ENCODE measurements at places on chromosomes 2 and 18.

DNA sequence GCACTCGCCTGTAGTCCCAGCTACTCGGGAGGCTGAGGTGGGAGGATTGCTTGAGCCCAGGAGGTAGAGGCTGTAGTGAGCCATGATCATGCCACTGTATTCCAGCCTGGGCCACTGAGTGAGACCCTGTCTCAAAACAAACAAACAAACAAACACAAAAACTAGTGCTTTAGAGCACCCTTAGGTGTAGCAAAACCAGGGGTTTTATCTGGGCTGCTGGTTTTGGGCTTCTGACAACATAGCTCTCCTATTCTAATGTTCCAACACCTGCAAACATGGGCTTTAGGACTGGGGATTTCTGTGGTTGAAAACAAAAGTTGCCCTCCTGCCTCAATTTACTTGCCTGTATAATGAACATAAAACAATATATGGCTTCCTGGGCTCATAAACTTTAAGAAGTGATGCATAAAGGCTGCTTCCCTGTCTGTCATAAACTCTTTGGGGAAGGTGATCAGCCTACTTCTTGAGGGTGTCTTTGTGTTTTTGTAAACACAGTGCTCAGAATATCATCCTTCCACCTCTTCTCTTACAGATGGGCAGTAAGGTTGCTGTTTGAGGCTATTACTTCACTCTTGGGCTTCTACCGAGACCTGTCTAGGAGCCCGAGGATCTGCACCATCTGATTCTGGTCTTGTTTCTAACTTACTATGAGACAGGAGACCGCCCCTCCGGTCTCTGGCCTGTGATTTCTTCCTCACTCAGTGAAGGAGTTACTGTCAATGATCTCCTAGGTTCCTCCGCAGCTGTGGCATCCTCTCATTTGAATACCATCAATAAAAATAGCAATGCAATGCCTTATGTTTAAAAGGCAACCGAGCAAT is 246.5 kb downstream of the MYCN start:
- DNase-seq: no peak

DNA sequence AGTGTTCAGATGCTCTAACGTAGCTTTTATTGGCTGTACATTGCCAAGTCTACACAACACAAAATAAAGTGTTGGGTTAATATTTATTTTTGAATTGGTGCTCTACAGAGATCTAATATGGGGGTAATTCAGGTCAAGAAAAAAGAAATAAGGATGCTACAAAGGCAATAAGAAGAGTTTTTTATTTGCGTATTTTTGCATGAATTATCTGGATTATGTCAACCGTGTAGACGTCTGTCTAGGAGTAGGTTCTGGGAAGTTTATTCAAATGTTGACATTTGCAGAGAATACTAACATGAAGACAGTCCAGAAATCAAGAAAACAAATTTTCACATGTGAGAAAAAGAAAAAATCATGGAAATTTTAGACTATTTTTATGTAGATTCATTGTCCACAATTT is 876.7 kb upstream of the POU3F3 start:
- DNase-seq: no peak

DNA sequence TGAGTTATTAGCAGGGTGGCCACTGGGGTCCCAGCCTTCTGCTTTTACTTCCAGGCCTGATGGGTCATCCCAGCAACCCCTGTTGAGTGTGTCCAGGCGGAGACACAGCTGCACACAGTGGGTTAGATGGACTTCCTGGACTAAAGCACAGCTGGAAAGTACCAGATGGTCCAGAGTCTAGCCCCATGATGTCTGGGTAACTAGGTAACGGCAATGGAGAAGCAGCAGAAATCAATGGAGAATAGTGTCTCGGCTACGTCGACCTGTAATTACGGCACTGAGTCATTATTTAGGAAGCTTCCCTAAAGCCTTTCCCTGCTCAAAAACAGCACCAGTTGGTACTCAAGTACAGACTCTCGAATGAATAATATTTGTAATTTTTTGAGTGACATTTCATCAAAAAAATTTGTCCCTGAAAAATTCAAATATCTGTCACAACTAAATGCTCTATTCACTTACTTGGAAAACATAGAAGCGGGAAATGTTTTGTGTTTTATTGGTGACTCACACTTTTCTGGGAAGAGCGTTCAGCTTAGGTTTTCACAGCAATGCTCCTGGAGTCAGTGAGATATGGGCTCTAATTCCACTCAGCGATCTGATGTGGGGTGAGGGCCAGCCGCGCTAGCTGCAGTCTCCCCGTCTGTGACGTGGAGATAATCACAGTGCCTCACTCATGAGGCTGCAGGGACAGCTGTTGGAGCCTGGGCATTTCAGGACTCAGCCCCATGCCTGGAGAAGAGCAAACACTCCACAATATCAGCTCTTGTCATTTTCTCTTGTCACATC is 16.2 kb upstream of the ARL4C start:
- DNase-seq: no peak

GRCh38 chr2:32064021-32064601 is 755 bp downstream of the SPAST start:
- no peak for DNase-seq

- no peak for DNase-seq
Measured at GRCh38 chr18:57131101-57131500, 15.8 kb upstream of the BOD1L2 start.

DNA sequence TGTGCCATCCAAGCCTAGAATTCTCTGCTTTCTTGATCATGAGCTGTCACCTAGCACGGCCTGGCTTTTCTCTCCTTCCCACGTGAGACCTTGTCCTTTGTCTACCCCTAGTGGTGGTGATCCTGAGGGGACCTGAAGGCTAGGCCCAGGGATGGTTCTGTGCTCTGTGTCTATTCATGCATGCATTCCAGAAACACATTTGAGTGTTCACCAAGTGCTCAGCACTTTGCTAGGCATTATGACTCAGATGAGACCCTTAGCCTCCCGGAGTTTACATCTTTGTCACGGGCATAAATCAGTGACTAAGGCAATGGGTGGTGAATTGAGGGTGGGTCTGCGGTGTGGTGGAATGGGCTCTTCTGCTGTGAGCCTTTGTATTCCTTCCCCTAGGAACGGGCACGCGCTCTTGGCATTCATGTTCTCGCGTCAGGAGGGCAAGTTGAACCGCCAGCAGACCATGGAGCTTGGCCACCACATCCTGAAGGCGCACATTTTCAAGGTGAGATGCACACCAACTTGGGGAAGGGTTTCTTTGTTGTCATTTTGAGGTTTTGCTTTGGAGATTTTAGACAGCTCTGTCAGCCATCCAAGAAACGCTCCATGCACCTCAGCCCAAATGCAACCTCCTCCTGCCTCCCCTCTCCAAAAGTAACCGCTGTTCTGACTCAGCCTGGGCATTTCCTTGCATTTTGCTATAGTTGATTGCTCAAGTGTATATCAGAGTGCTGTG is 100.9 kb downstream of the WDSUB1 start:
- DNase-seq: peak; percentile 4

GRCh38 chr2:196239622-196240587 is 68.5 kb upstream of the STK17B start:
- no peak for DNase-seq

DNA sequence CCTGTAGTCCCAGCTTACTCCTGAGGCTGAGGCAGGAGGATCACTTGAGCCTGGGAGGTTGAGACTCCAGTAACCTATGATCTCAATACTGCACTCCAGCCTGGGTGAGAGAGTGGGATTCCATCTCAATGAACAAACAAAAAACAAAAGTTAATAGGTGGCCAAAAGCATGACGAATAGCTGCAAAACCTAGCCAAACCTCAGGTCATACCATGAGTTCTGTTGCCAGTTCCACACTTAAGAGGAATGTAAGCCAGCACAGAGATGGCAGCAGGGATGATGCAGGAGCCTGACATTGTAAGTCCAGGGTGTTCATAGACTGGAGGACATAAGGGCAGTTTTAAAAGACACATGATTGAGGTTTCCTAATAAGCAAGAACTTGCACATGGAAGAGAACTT is 55.3 kb upstream of the RMDN2 start:
- DNase-seq: peak; percentile 41

DNA sequence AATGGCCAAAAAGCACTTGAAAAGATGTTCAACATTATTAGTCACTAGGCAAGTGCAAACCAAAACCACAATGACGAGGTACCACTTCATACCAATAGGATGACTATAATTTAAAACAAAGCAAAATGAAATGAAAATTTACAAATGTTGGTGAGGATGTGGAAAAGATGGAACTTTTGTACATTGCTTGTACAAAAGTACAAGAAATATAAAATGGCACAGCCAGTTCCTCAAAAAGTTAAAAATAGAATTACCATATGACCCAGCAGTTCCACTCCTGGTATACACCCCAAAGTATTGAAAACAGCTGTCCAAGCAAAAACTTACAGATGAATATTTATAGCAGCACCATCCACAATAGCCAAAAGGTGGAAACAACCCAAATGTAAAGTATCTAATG is 107.8 kb upstream of the XPO1 start:
- peak; percentile 88 for DNase-seq

DNA sequence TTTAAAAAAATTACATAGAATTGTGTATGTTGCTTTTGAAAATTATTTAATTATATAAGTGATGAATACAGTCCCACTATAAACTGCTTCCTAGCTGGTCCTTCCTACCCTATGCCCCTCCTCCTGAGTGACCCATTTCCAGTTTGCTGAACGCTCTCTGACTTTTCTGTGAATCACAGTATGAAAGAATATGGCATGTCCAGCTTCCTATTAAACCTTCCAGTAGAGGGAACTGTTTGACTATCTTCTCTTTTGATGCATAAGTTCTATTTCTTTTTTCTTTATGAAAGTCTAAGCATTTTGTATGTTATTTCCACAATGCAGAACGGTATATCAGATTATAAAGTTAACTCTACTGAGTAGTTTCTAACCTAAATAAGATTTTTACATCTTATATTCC is 41.3 kb downstream of the PSMG2 start:
- DNase-seq: peak; percentile 54

DNA sequence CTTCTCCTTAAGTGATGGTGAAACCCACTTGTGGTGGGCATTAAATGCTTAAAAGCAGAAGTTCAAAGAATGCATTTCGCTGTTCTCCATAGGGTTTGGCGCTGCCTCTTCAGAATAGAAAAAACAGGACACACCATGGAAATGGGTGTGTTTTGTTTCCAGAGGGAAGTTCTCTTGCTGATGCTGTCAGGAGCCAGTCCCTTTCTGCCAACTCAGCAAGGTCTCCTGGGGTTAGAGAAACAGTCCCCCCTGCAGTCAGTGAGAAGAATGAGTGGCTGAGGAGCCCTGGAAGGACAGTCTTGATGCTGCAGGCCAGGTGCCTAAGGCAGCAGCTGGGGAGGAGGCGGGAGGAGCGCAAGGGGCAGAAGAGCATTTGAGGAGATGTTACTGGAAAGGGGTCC is 37.8 kb upstream of the ASAP2 start:
- DNase-seq: no peak

DNA sequence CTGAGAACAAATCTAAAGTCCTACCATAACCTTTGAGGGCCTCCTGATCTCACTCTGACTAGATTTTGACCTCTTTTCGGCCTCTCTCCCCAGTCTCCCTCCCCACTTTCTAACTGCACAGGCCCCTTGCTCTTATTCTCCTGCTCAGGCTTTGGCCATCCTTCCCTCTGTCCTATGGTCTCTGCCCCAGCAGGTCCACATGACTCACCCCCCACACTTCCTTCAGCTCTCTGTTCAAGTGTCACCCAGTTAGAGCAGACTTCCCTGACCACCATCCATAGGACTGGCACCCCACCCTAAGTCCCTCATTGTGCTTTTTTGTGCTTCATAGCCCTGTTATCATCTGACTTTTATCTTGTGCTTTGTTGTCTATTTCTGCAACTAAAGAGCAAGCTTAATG is 41.2 kb upstream of the NT5C1B start:
- no peak for DNase-seq

GRCh38 chr2:232354069-232354468 is 24.5 kb upstream of the ALPP start:
- DNase-seq: no peak

DNA sequence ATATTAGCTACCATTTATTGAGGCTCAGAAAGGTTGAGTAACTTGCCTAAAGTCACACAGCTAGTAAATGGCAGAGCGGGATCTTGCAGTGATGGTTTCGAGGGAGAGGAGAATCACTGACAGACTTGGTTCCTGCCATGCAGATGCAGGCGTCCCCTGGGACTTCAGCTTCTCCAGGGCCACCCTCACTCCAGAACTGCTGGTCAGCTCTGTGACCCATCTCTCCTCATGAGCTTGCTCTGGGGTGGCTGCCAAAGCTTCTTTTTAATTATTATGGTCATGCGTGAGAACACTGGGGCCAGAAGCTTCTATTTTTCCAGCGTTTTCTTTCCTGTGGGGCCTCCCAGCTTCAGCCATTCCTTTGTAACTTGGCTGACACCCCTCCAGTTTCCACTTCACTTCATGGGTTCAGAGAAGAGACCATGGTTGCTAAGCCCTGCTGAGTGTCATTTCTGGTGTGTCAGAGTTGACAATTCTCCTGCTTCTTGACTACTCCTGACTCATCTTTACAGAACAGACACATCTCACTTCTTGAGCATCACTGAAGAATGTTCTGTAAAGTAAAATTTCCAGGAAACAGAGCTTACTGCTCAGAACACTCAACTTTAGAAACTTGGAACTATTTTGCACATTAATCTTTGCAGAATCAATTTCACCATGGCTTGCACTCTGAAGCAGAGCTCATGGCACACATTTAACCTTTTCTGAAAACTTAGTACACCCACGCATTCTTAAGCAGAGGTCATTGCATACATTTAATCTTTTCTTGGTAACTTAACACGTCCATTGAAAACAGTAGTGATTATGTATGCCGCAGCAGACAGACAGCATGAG is 70.4 kb downstream of the IL1R2 start:
- no peak for DNase-seq

DNA sequence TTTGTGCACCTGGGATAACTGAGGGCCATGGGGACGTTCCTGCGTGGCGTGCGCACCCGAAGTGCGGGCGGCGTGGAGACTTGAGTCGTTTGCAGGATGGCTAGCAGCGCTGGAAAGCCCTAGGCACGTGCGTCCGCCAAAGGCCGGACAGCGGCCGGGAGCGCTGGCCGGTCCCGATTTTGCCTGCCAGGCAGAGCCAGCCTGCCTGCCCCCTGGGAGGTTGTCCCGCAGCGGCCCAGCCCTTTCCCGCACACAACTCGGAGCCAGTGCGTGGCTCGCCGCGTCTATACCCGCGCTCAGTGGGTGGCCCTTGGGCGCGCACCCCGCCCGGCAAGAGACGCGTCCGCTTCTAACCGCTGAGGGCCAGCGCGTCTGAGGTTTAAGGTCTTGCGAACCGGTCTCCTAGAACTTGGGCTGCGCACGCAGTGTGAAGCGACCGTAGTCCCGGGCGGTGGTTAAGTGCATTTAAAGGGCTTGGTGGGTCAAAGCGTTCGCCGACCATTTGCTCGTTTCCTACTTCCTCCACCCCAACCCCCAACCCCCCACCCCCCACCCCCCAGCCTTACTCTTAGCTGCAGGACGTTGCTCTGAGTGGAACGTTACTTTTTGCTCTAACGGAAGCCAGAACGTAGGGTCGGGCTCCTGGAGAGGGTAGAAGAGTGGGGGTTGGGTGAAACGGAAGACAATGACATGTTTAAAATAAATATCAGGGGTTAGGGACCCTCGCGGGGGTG is 627 bp downstream of the CDCA7 start:
- DNase-seq: peak; percentile 14
